ENCODE measurements at places on chromosomes 7 and 10.

DNA sequence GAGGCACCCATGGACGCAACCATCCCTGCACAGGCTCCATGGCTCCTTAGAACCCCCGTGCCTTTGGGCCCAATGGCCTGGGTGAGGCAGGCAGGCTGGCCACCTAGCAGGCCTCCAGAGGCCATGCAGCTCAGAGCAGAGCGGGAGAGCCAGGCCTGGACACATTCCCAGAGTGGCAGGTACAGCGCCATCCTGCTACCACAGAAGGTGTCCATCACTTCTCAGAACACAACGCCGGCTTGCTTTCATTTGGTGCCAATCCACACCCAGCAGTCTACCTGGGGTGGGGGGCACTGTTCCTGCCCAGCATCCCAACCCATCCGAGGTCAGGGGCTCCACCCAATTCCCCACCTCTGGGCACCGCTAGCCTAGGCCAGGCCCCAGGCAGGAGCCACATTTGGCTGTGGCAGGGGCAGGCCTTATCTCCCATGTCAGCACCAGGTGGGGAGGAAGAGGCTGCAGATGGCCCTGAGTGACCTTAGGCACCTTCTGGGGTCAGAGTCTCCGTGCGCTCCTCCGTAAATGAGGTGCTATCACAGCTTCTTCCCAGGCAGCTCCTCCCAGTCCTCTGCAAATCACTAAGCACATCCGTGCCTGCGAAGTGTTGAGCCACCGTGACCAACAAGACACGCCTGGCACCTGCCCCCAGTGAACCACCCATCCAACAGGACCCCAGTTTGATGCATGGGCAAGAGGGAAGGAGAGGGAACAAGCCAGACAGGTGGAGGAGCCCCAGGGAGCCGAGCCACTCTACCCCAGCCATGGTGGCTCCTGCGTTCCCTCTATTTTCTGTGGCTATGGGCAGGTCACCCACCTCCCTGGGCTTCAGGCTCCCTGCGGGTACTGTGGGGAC is 14.2 kb downstream of the KCNH2 start:
- no peak for DNase-seq

- DNase-seq: no peak
These were observed 769.3 kb downstream of the KCNMA1 start for GRCh38 chr10:76868098-76868977.

GRCh38 chr10:18767981-18768380 is 108.8 kb downstream of the ARL5B start:
- DNase-seq: no peak

DNA sequence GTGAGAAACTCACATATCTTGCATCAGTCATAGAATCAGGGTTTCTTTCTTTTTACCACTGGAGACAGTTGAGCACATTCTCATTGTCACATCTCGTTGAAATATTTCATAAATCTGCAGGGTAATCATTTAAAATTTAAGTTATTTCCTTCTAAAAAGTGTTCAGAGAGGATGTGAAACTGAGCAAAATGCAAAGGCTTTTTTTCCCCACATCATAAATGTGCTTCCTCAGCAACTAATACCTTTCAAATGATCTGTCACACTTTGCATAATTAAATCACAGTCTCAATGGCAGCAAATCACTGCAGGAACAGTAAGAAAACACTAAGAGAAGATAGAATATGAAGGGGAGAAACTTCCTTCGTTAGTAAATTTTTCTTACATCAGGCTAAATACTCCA is 187.5 kb downstream of the EVX1 start:
- DNase-seq: no peak

GRCh38 chr7:67564959-67565358 is 568.3 kb downstream of the TYW1 start:
- DNase-seq: no peak

DNA sequence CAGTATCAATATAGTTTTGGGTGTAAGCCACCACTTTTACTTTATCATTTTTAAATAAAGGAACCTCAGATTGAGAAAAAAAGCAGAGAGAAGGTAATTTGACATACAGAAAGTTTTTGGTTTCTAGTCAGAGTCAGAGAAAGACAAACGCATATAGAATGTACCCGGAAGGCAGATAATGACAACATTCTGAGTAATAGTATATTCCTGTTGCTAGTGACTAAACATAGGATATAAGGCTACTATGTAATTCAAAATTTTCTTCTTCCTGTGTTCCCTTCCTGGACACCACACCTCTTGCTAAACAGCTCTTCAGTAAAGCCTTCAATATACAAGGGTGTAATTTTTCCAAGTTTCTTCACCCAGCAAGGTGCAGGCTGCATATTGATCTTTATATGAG is 597.6 kb downstream of the PCDH15 start:
- DNase-seq: no peak

DNA sequence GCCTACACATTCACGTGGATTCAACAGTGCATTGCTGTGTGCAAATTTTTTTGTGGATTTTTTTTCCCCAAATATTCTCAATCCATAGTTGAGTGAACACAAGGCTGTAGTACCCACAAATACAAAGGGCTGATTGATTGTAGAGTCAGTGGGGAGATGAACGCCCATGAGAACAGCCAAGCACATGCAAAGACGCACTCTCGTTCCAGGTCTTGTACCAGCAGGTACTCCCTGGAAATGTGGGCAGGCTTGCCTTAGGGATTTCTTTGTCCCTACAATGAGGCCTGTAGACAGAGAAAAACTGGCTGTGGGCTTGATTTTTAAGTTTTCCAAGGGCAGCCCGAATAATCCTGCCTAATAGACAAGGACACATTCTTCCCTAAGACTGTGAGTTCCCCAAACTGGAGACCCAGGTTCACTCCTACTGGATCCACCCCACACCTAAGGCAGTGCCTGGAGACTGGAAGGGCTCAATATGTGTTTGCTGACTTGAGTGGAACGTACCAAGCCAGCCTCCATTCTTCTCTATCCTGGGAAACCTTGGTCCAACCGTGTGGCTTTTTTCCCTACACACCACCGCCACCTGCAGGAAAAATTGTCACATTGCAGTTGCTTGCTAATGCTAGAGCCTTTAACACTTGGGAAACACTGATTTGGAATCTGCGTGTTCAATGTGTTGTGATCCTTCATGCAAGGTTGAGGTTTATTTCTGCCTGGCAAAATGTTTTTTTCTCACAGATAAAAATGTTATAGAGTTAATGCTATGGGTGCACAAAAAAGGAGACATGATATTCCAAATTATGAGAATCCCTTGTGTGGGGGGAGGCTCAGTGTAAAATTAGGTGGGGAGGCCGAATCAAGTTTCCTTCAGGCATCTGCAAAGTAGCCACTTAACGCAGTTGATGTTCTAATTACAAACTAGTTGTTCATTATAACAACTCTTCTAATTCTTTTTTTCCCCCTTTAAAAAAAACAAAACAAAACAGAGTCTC is 49.3 kb downstream of the PPP1R17 start:
- no peak for DNase-seq

DNA sequence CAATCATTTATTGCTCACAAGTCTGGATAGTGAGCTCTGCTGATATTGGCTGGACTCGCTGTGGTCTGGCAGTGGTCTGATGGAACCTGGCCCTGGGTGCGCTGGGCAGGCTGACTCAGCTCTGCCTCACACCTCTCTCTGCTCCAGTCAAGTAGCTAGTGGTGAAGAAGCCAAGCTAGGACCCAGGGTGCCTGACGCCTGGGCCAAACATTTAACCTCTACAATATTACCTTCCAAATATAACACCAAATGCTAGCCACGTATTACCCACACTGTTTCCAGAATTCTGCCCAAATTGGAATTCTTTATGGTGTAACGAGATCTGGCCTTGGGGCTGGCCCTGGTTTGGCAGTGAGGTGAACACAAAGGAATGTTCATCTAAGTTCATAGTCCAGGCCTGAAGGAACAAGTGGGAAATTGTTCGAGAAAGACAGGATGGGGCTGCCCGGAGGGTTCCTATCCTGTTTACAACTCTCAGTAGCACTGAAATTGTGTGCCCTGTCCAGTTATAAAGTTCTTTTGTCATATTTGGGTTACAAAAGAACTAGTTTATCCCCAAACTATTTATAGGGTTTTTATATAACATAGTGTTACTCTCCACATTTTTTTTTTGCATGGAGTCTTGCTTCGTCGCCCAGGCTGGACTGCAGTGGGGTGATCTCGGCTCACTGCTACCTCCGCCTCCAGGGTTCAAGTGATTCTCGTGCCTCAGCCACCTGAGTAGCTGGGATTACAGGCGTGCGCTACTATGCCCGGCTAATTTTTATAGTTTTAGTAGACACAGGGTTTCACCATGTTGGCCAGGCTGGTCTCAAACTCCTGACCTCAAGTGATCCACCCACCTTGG is 16.3 kb downstream of the OR2AE1 start:
- no peak for DNase-seq

DNA sequence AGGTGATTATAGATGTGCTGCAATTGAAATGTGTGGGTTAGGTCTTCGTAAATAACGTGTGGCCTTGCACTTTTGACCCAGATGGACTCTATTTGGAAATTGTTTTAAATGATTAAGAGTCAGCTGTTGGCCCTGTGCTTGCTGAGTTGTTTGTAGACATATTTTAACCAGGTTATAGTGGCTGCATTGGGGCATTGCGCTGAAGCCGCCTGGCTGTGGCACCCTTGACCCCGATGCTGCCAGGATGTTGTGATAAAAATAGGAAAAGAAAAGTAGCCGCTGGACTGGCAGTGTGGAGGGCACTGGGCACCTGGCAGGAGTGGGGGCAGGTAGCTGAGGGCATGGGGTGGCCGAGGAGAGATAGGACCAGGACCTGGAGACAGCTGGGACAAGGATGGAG is 13.4 kb downstream of the LRRC27 start:
- no peak for DNase-seq

GRCh38 chr10:60186315-60187071 is 203.2 kb downstream of the ANK3 start:
- no peak for DNase-seq

- DNase-seq: no peak
These were observed 102.1 kb upstream of the ZNF746 start for GRCh38 chr7:149599636-149600206.

GRCh38 chr7:3063016-3063753 is 19.5 kb upstream of the CARD11 start:
- peak; percentile 90 for DNase-seq

DNA sequence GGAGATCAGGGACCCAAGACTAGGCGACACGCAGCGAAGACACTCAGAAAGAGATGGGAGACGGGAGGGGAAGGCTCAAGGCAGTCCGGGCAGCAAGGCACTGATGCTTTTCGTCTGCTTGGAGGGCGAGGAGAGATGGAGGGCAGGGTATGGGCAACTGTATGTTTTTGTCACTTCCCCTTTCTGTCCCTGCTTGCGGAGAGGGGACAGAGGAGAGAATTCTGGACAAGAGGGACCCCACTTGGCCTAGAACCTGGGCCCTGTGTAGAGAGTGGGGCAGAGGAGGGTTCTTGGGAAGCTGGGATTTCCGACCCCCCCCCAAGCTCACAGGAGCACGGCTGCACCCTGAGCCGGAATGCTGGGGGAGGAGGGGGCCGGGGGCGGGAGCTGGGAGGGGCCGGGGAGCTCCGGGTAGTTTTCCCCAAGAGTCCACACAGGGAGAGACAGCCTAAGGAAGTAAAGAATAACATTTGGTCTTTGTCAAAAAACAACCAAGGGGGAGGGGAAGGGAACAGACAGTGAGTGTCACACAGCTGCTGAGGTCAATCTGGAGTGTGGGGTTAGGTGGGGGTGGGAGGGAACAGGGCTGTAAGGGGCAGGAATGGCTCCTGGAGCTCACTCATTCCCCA is 1.8 kb downstream of the LRCH4 start:
- no peak for DNase-seq

DNA sequence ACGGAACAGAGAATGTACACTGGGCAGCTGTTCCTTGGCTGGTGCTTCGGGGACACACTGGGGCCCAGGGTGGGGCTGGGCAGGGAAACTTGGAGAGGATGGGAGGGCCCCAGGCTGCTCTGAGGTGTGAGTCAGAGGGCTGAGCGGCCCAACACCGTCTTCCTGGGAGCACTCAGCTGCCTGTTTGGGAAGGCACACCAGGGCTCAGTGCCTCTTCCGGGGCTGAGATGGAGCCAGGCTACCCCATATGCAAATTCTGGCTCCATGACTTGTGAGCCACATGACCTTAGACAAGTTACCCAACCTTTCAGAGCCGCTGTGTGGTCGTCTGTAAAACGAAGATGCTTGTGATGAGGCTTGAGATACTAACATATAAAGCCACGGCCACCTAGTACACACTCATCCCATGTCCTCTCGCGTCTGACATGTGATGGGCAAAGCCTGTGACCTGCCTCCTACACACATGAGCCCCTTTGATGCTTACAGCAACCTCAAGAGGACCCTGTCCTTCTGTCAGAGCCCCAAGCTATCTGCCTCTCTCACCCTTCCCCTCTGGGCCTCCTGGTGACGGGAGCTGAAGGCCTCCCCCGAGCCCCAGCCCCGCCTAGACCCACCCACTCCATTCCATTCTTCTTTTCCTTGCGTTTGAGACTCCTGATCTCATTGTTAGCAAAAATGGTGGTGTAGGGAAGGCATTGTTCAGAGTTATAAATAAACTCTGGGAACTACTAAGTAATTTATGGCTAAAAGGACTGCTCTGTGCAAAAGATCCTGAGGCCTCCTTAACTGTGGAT is 26.1 kb downstream of the KLRG2 start:
- DNase-seq: no peak

GRCh38 chr10:94214481-94214893 is 148.3 kb downstream of the NOC3L start:
- no peak for DNase-seq

GRCh38 chr10:12201543-12201942 is 5.6 kb downstream of the CDC123 start:
- DNase-seq: no peak

Data from activated effector memory CD4-positive, alpha-beta T cell treated with anti-CD3 and anti-CD28 coated beads, Interleukin-2, amount 50 U/mL, for 16 hours (primary cell).